ENCODE measurements at places on chromosomes 11 and 22.

DNA sequence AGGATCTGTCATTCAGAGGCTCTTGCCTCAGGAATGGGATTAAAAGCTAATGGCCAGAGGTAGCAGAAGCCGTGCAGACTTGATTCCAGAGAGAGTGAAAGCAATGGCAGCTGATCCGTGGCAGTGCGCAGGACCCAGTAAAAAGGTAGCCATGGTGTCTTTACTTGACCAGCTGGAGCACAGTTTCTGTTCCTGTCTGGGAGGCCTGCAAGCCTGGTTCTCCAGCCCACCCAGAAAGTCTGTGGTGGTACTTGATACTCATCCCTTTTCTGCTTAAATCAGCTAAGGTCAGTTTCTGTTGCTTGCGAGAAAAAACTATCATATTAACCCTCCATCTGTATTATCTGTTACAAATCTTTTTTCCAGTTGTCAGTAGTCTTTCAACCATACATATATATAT is 86.7 kb downstream of the RPS6KA4 start:
- no peak for DNase-seq

DNA sequence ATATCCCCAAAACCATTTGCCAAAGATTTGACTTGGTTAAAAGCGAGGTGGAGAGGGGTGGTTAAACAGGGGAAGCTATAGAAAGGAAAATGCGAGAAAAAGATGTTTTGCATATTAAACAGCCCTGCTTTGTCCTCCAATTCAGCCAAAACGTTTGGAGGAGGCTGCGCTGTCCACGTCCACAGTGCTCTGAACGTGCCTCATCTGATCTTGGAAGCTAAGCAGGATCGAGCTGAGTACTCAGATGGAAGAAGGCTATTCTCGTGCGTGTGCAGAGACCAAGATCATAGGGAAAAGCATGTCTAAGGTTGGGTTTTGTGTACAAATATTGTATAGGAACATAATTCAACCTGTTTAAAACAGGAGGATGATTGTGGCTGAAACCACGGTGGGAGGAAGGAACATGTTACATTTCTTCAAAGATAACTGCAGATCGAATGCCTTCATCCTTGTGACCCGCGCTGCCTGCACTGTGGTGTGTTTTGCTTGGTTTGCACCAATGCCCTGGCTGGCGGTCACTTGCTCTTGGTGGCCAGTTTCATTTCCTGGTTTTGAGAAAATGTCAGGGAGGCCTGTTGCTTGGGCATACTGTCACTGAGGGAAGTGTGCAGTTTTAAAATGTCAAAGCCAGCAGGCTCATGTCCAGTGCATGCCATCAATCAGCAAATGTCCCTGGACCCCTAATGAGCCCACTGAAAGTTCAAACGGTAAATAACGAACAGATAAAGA is 40.4 kb downstream of the FLI1 start:
- no peak for DNase-seq

DNA sequence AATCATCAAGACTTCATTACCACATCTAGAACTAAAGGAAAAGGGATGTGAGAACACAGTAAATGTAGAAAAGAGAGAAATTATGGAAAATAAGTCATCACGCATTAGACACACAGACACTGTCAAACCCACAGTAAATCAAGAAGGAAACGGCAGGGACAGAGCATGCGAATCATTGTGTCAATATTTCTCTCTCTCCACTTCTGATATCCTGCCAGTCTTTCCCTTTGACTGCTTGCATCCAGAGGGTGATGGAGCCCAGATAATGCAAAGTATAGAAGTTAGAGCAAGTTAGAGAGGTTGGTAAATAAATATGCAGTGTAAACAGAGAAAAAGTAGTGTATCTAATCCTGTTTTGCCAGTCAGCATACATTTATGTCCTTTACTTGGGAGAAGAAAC is 706.8 kb upstream of the ANO3 start:
- DNase-seq, result no peak

DNA sequence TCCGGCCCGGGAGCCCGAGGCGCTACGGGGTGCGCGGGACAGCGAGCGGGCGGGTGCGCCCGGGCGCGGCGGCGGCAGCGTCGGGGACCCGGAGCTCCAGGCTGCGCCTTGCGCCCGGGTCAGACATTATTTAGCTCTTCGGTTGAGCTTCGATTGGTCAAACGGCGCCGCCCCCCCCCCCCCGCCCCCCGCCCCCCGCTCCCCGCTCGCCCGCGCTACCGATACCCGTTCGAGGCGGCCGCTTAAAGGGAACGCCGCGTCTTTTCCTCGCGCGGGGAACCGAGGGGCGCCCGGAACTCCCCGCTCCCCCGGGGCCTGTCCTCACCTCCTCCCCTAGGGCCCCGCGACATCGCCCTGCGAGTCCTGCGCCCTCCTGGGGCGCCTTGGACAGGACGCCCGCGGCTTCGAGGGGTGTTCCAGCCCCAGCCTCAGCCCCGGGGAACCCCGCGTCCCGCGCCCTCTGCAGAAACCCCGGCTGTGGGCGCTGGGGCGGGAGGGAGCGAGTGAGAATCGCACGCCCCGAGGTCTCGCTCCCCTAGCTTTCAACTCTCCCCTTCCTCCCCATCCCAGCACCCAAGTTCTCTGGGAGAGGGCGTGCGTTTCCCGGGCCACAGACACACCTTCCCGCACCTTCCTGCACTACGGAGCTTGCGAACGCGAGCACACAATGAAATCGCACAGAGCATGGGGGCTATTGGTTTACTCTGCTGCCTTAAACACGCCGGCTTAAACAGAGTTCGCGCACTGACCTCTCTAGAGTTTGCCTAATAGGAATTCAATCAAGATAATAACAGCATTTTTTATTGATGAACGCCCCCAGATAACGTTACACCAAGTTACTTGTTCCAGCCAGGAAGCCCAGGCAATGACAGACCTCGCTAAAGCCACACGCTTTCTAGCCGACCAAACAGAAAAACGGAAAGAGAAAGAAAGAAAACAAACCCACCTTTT is at the start of gene BDNF:
BDNF (minus strand) TSS at position 105 of the 951 bp plus-strand sequence. CDS start 41,891 bp downstream, outside the sequence.
- DNase-seq, result no peak

DNA sequence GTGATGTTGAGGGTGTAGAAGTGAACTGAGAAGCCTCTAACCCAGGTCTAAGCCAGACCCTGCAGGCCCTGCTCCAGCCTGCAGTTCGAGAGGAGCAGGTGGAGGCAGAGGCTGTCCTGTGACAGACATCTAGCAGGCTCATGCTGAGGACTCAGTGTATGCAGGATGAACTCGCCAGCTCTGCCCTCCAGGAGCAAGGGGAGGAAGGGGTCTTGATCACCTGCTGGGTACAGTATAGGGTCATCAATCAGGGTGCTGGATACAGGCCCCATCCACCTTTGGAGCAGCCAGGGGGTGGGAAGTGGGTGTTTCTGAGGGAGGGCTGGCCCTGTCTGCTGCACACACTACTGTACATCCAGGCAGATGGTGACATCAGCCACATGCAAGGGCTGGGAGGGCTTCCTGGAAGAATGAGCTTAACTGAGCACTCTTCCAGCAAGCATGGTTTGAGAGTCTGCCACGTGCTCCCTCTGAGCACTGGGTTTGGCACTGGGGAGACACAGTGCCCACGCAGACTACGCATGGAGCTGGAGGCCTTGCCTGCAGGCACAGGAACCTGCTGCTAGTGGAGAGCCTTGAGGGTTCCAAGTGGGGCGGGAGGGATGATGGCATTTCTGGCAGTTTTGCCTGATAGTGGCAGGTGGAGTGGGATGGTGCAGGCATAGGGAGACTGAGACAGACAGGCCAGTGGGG is 9.2 kb downstream of the MAPK8IP1 start:
- DNase-seq, result no peak

- DNase-seq, result no peak
Observed at GRCh38 chr22:38465673-38466490, 2.0 kb upstream of the KDELR3 start.

DNA sequence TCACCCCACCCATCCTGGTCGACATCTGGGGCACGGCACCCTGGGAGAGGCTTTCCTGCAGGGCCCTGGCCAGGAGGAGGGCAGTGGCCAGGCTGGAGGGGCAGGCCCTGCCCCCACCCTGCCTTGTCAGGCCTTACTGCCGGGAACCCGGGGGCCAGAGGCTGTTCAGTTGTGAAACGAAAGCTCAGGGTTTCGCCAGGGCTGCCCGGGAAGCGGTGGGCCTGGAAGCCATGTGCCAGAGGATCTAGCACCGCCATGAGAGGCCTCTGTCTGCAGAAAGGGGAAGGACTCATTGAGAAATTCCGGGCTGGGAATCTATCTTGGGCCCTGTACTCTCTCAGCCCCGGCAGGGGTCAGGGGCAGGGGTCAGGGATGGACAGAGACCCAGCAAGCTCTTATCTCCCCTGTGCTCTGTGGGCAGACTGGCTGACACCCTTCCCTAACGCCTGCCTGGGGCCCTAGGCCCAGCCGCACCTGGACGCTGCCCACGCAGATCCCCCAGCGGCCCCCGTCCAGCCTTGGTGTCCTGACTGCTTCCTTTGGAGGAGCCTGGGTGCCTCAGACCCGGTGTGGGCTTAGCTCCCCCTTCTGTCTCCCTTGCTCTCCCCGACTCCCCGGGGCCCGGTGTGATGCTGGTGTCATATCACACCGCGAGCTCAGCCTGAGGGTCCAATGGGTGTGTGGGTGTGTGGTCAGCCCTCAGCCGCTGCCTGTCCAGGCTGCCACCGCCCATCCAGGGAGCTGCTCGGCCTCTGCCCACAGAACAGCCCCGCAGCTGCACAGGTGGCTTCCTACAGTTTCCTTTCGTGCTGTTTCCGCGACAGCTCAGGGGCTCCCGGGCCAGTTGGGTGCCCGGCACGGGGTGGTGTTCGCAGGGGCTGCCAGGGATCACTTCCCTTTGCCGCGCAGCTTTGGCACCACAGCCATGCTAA is 6.5 kb downstream of the PIM3 start:
- no peak for DNase-seq

DNA sequence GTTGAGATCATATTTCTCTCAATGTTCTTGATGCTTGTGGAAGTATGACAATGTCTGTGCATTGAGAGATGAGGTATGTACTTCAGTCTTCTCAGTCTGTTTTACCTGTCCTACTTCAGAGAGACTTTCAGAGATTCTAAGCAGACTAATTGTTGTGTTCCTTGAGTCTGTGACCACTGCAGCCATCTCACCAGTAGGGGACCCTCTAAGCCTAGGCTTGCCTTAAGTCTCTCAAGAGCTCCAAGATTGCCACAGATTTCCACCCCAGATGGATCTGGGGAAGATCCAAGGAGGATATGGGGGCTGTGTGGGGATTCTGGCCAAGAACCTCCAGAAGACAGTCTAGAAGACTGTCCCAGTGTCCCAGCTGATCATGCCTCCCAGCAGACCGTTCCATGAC is 179.9 kb upstream of the PLET1 start:
- no peak for DNase-seq

- DNase-seq, result no peak
Observed at GRCh38 chr11:131944736-131945135, 574.3 kb downstream of the NTM start.

- no peak for DNase-seq
Observed at GRCh38 chr22:49664371-49664881, 163.2 kb downstream of the BRD1 start.

GRCh38 chr11:115314330-115314920 is 189.8 kb downstream of the CADM1 start:
- DNase-seq, result no peak

DNA sequence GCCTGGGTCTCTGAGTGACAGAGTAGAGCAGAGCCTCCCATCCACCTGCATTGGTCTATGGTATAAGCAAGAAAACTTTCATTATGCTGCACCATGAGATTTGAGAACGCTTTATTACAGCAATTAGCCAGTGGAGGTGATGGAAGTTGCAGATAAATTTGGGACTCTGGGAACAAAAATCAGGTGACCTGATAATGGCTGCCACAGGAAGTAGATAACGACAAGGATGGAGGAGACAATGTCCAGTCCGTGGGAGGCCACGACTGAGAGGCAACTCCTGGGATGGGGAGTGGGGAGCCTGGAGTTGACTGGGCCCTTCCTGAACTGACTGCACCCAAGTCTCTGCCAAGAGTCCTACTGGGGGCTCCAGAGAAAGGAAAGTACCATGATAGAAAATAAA is 4.7 kb downstream of the MRGPRD start:
- no peak for DNase-seq

DNA sequence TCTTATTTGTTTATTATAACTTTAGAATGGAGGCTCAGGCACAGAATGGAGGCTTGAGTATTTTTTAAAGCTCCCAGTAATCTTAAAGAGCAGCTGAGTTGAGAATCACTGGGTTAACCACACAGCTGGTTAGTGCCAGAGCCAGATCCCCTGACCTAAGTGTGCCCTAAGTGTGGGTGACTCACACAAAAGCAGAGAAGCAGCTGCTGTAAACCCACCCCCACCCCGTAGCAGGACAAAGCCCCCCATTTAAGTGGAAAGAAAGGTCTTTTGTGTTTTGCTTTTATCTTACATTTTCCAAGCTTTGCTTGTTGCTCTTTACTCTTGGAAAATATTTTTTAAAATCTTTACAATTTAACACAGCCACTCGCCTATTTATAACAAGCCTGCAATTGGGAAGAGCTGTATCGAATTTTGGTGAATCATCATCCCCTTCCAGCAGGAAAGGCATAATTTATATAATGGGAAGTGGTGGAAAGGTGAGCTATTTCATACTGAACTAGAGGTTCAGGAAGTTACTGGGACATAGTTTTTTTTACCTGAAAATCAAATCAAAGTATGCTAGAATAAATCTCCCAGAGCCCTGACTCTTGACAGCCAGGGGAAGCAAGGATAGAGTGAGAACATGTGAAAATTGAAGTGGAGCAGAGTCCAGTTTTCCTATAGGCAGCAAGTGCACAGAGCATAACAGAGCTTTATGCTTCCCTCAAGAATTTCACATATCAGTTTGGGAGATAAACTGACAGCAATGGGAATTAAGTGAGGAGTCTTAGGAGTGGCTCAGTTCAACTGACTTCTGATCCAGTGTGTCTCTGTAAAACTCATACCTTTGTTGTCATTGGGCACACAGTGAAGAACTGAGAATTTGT is 405.7 kb downstream of the AASDHPPT start:
- DNase-seq, result no peak

DNA sequence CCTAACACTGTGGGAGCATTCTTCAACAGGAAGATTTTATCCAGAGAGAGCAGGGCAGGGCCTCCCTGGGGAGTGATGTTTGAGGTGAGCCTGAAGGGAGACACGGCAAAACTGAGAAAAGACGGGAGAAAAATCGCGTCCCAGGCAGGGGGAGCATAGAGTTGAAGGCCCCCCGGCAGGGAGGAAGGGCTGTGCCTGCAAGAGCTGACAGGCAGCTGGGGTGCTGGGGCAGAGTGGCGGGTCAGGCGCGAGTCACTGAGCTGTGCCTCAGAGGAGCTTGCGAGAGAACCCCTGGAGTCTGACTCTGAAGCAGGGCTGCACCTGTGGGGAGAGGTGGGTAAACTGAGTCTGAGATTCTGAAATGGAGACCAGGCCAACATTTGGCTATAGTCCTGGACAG is 14.8 kb downstream of the PKNOX2 start:
- DNase-seq, result no peak

GRCh38 chr11:118641397-118642019 is 34.1 kb downstream of the PHLDB1 start:
- no peak for DNase-seq

- no peak for DNase-seq
Observed at GRCh38 chr22:19208287-19208847, 29.8 kb upstream of the SLC25A1 start.

Measured in activated CD4-positive, alpha-beta T cell treated with anti-CD3 and anti-CD28 coated beads, Interleukin-2, Interleukin-4, amounts not matched to agents 100 ng/mL and 50 ng/mL, durations not matched to agents 16 hours and 8 hours (primary cell).